Activated CD8-positive, alpha-beta memory T cell treated with anti-CD3 and anti-CD28 coated beads, Interleukin-2, amount 10 ng/mL, durations not matched to agents 7 days and 5 days (primary cell): ENCODE measurements at places on chromosomes 11 and 22. TPM values are rescaled to one million over a fixed set of nuclear protein-coding genes. Genes with fewer than 3 reads are reported as not detected.

Gene CHEK2
- 49.0 TPM for total RNA-seq

DNA sequence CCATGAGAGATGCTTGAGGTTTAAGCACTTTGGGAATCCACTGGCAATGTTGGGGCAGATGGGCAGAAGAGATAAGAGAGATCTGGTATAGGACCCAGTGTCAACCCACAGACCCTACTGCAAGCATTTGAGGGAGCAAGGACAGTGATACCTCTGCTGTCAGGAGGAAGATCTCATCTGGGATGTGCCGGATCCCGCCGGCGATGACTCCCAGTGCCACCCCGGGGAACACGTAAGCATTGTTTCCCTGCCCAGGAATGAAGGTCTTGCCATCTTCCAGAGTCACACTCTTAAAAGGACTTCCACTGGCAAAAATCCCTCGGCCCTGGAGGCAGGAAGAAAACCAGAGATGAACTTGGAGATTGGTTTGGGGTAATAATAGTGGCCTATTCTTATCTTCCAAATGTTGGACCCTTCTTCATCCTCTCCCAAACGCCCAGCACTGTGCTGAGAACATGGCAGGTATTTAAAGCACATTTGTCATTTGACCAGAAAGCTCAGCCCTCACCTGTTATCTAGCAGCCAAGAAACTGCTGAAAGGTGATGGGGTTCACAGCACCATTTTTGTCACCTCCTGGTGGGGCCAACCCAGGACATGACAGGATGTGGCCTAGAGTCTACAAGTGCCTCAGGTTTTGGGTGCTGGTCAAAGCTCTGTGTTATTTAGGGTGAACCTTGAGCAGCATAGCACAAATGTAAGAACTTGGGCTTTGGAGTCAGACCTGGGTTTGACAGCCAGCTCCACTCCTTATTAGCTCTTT lies 71.7 kb downstream of the CCDC81 start:
- no peaks in the 10 kb centered on the region for H3K27me3 ChIP-seq
- H3K4me3 ChIP-seq, result no peak overlapping the region
- DNase-seq, result peak; percentile 78
- H3K27ac ChIP-seq, result peak overlapping the region; percentile 67
- H3K36me3 ChIP-seq, result peaks cover 10% of the 10 kb centered on the region

Gene APOBEC3A
- not detected for total RNA-seq

DNA sequence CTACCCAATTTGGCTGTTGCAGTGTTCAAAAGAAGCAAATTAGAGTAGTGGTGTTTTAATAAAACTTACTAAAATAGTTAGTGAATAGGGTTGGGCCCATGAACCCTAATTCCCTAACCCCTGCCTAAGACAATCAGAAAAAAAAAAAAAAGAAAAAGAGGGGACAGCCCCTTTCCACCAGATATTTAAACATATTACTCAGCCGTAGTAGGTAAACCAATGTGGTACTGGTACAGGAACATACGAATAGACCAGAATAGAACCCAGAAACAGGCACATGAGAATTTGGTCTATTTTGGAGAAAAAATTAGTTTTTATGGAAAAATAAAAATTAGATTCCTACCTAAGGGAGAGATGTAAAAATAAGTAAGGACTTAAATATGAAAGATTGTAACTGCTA lies 38.6 kb downstream of the MMP7 start:
- no peaks in the 10 kb centered on the region for H3K36me3 ChIP-seq
- H3K27me3 ChIP-seq, result peaks cover 8% of the 10 kb centered on the region
- peaks cover 29% of the 10 kb centered on the region for H3K4me1 ChIP-seq
- H3K27ac ChIP-seq, result no peak overlapping the region

Gene KRTAP5-10
- total RNA-seq, result not detected

GRCh38 chr11:121909596-121909995 lies 206.4 kb downstream of the BLID start:
- H3K27ac ChIP-seq, result no peak overlapping the region
- no peaks in the 10 kb centered on the region for H3K27me3 ChIP-seq
- no peak overlapping the region for H3K4me3 ChIP-seq
- no peaks in the 10 kb centered on the region for H3K36me3 ChIP-seq
- no peak for DNase-seq
